ENCODE measurements at places on chromosomes 7 and 10. TPM values are rescaled to one million over a fixed set of nuclear protein-coding genes. Genes with fewer than 3 reads are reported as not detected.

The RELN gene
- total RNA-seq = 0.39 TPM

The TMEM225B gene
- not detected for total RNA-seq

The ACBD7 gene
- not detected for total RNA-seq

The RSBN1L gene
- total RNA-seq = 9.2 TPM

The EGR2 gene
- total RNA-seq = not detected

The SPACDR gene
- not detected for total RNA-seq

The CCZ1 gene
- total RNA-seq = 45.9 TPM

DNA sequence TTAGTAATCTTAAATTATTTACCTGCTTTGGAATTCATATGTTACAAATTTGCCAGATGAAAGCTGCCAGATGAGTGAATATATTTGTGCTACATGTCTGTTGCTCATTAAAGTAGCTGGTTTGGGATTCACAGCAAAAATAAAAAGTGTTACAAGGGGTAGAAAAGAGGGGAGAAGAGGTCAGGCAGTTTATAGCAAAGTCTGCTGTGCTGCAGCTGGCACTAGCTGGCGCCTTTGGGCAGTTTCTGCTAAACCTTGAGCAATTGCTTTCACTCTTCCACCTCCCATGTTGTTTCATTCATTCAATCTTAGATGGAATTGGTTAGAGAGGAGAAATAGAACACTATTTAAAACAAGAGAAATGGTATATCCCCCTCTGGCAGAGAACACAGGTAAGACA lies 404.1 kb upstream of the LRGUK start:
- H3K27ac ChIP-seq = no peak overlapping the region
- H3K4me1 ChIP-seq = no peaks in the 10 kb centered on the region
- H3K36me3 ChIP-seq = no peaks in the 10 kb centered on the region
- no peaks in the 10 kb centered on the region for H3K27me3 ChIP-seq
- DNase-seq = no peak
- H3K4me3 ChIP-seq = no peak overlapping the region

DNA sequence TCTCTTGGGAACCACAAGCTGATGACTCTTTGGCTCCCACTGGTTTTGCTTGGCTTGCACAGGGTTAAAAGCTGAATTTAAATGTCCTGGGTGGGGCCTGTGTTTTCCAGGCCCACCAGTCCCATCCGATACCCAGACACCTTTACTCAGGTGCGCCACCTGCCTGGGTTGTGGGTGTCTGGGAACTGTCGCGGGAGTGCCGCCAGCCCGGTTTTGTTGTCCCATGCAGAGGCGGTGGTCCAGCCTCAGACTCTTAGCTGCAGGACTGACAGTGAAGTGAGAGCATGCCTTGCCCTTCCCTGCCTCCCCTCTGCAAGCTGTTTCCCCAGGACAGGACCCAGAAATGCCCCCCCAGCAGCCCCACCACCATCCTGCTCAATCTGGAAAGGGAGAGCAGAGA lies 255.6 kb upstream of the ZNF32 start:
- no peak overlapping the region for H3K4me3 ChIP-seq
- no peak overlapping the region for H3K27ac ChIP-seq
- H3K27me3 ChIP-seq = no peaks in the 10 kb centered on the region
- no peak for DNase-seq
- H3K36me3 ChIP-seq = no peaks in the 10 kb centered on the region

DNA sequence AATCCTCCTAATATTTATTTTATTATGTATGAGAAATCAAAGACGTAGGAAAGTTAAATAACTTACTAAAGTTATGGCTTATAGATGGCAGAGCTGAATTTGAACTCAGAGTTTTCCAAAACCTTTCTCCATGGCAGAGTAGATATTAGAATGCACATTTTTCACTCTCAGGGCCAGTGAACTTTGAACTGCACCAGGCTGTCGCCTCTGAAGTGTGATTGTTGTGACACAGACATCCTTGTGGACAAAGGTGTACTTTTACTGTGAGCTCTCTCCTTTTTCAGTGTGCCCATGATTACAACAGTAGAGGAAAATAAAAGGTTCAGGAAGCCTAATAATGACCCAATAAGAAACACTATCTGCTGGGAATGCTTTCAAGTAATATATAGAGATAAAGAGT lies 29.1 kb downstream of the TES start:
- no peak overlapping the region for H3K4me3 ChIP-seq
- no peaks in the 10 kb centered on the region for H3K27me3 ChIP-seq
- no peak for DNase-seq
- H3K27ac ChIP-seq = no peak overlapping the region
- H3K36me3 ChIP-seq = no peaks in the 10 kb centered on the region

GRCh38 chr7:114104035-114104434 lies 185.2 kb upstream of the PPP1R3A start:
- H3K27me3 ChIP-seq = no peaks in the 10 kb centered on the region
- no peaks in the 10 kb centered on the region for H3K36me3 ChIP-seq

- no peak overlapping the region for H3K27ac ChIP-seq
- H3K27me3 ChIP-seq = no peaks in the 10 kb centered on the region
- no peak for DNase-seq
- no peaks in the 10 kb centered on the region for H3K4me1 ChIP-seq
Observed at GRCh38 chr7:14125998-14126397, 136.5 kb upstream of the ETV1 start.

GRCh38 chr10:101354328-101355071 lies 535 bp downstream of the BTRC start:
- DNase-seq = peak; percentile 6
- no peaks in the 10 kb centered on the region for H3K36me3 ChIP-seq
- peak overlapping the region; percentile 90 for H3K27ac ChIP-seq
- H3K4me3 ChIP-seq = peak overlapping the region; percentile 94
- H3K4me1 ChIP-seq = peaks cover 30% of the 10 kb centered on the region

DNA sequence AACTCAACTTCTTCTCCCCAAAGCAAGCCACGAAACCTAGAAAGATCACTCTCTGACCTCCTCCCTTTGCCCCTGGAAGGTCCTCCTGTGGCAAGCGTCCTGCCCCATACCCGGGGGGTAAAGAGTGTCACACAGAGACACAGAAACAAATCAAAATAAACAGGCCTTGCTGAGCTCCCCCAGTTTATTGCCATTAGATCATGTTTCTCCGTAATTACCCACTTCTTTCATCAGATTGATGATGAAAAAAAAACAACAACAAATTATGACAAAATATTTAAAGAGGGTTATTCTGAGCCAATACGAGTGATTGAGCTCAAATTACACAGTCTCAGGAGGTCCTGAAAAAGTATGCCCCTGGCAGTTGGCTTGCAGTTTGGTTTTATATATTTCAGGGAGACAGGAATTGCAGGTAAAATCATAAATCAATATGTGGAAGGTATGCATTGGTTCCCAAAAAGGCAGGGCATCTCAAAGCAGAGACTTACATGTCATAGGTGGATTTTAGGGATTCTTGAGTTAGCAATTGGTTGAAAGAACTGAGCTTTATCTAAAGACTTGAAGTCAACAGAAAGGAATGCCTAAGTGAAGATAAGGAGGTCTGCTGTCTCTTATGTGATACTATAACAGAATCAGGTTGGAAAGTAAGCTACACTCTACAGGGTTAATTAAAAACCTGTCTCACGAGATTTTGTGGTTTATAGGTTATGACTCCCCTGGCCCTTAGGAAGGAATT lies 86.2 kb downstream of the APBB1IP start:
- H3K36me3 ChIP-seq = no peaks in the 10 kb centered on the region
- no peaks in the 10 kb centered on the region for H3K27me3 ChIP-seq
- H3K27ac ChIP-seq = no peak overlapping the region
- no peaks in the 10 kb centered on the region for H3K4me1 ChIP-seq

- DNase-seq = no peak
- H3K27me3 ChIP-seq = no peaks in the 10 kb centered on the region
- H3K4me3 ChIP-seq = no peak overlapping the region
- no peaks in the 10 kb centered on the region for H3K4me1 ChIP-seq
- H3K36me3 ChIP-seq = peaks cover 9% of the 10 kb centered on the region
Observed at GRCh38 chr7:5345171-5345570, 62.4 kb downstream of the SLC29A4 start.

- H3K36me3 ChIP-seq = no peaks in the 10 kb centered on the region
- H3K27me3 ChIP-seq = peaks cover 2% of the 10 kb centered on the region
- no peaks in the 10 kb centered on the region for H3K4me1 ChIP-seq
- H3K4me3 ChIP-seq = no peak overlapping the region
Observed at GRCh38 chr7:101567230-101567629, 61.9 kb downstream of the MYL10 start.

- H3K4me3 ChIP-seq = no peak overlapping the region
- H3K27ac ChIP-seq = no peak overlapping the region
- H3K27me3 ChIP-seq = no peaks in the 10 kb centered on the region
Observed at GRCh38 chr7:28480595-28480994, 68.3 kb downstream of the CREB5 start.

DNA sequence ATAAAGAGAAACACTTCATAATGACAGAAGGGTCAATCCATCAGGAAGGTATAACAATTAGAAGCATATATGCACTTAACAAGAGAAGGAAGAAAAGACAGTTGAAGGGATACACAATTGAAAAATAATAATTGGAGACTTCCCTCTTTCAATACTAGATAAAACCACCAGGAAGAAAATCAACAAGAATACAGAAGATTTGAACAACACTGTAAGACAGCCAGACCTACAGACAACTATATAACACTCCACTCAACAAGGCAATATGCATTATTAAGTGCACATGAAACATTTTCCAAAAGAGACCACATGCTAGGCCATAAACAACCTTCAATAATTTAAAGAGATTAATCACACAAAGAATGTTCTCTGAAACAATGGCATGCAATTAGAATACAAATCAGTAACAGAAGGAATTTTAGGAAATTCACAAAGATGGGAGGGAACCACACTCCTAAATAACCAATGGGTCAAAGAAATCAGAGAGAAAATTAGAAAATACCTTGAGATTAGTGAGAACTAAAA lies 35.1 kb downstream of the ZNF438 start:
- no peaks in the 10 kb centered on the region for H3K27me3 ChIP-seq
- H3K4me1 ChIP-seq = peaks cover 27% of the 10 kb centered on the region
- no peak overlapping the region for H3K4me3 ChIP-seq
- H3K27ac ChIP-seq = no peak overlapping the region
- H3K36me3 ChIP-seq = no peaks in the 10 kb centered on the region

- no peaks in the 10 kb centered on the region for H3K36me3 ChIP-seq
- peak; percentile 31 for DNase-seq
- peak overlapping the region; percentile 5 for H3K27ac ChIP-seq
- H3K4me3 ChIP-seq = peak overlapping the region; percentile 46
Observed at GRCh38 chr7:38310591-38311101, 37.2 kb upstream of the TARP start.

DNA sequence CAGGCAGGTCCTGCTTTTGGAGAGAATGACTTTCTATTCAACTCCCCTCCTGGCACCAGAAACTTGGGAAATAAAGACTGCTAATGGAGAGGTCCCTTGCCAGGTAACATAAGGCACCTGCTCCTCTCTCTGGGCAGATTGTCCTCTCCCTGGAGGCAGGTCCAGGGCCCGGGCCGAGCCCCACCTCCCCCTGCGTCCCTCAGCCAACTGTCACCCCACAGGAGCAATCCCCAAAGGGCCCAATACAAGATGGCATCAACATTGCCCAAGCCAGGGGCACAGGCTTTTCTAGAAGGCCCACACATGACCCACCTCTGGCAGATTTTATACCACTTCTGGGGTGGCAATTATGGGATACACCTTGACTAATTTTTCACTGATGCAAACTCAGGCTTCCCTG lies 145.2 kb downstream of the HERPUD2 start:
- no peaks in the 10 kb centered on the region for H3K36me3 ChIP-seq
- H3K27ac ChIP-seq = no peak overlapping the region
- H3K27me3 ChIP-seq = no peaks in the 10 kb centered on the region
- H3K4me1 ChIP-seq = no peaks in the 10 kb centered on the region

GRCh38 chr7:158431941-158432347 lies 155.7 kb downstream of the PTPRN2 start:
- H3K27me3 ChIP-seq = no peaks in the 10 kb centered on the region
- DNase-seq = peak; percentile 44
- no peak overlapping the region for H3K4me3 ChIP-seq
- no peaks in the 10 kb centered on the region for H3K4me1 ChIP-seq
- H3K36me3 ChIP-seq = no peaks in the 10 kb centered on the region
- no peak overlapping the region for H3K27ac ChIP-seq

GRCh38 chr10:46050941-46051623 lies 5.0 kb upstream of the MSMB start:
- no peak overlapping the region for H3K4me3 ChIP-seq
- H3K4me1 ChIP-seq = no peaks in the 10 kb centered on the region
- H3K27me3 ChIP-seq = peaks cover 3% of the 10 kb centered on the region

DNA sequence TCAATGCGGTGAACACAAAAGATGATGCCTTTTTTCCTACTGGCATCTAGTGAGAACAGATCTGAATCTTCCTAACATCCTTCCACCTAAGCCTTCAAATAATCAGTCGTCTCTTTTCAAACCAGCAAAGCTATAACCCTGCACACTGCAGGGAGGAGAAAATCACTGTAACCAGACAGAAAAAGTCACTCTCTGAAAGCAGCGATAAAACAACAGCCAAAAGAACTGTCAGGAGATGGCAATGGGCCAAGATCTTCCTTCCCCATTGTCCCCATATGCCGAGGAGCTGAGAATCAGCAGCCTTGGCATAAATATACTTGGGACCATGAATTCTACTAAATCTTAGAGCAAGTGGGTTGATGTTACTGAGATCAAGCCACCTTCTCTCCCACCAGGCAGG lies 13.1 kb downstream of the FZD9 start:
- H3K4me3 ChIP-seq = no peak overlapping the region
- no peak for DNase-seq
- H3K27me3 ChIP-seq = no peaks in the 10 kb centered on the region
- no peak overlapping the region for H3K27ac ChIP-seq
- H3K36me3 ChIP-seq = peaks cover 91% of the 10 kb centered on the region

- no peak overlapping the region for H3K27ac ChIP-seq
- no peaks in the 10 kb centered on the region for H3K27me3 ChIP-seq
- H3K4me1 ChIP-seq = no peaks in the 10 kb centered on the region
- no peaks in the 10 kb centered on the region for H3K36me3 ChIP-seq
Observed at GRCh38 chr7:151448261-151449252, 8.6 kb upstream of the CRYGN start.

DNA sequence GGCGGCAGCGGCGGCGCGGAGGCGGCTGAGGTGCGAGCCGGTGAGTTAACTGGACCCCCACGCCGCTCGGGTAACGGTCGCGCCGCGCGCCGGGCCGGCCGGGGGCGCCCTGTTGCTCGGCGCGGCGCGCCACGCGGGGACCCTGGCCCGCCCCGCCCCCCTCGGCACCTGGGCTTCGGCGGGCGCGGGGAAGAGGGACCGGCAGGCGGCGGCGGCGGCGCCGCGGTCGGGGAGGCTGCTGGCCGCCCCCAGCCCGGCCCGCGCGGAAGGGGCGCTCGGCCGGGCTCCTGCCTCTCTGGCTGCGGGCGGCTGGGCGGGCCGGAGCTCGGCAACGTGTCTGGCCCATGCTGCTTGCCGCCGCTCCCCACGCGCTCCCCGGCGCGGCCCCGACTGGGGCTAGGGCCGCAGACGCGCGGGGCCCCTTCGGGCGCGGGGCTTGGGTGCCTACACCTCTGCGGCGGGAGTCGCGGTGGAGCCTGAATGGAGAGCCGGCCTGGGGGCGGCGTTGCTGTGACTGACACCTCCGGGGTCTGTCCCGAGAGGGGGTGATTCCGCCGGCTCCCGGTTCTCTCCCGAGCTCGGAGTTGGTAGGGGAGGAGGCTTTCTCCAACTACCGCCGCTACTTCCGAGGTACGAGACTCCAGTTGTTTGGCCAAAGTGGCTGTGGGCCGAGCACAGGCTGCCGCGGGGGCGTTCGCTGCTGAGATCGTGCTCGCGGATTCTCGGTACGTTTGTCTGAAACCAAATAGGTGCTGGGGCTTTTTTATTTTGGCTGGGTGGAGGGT lies 494 bp downstream of the PALS2 start:
- H3K27me3 ChIP-seq = no peaks in the 10 kb centered on the region
- peak overlapping the region; percentile 84 for H3K4me3 ChIP-seq
- H3K36me3 ChIP-seq = no peaks in the 10 kb centered on the region

- peaks cover 8% of the 10 kb centered on the region for H3K36me3 ChIP-seq
- no peaks in the 10 kb centered on the region for H3K27me3 ChIP-seq
- peak; percentile 84 for DNase-seq
- H3K4me1 ChIP-seq = no peaks in the 10 kb centered on the region
- peak within 1 kb of the TSS; percentile 95 for H3K27ac ChIP-seq
- H3K4me3 ChIP-seq = peak within 1 kb of the TSS; percentile 76
Observed at GRCh38 chr7:6577369-6578113, at the start of gene ZDHHC4. TSS of gene ZDHHC4 (plus strand) at chr7:6577454. CDS start at chr7:6580562, 3,108 bp downstream.
